ENCODE measurements at places on chromosomes 6 and 20.

DNA sequence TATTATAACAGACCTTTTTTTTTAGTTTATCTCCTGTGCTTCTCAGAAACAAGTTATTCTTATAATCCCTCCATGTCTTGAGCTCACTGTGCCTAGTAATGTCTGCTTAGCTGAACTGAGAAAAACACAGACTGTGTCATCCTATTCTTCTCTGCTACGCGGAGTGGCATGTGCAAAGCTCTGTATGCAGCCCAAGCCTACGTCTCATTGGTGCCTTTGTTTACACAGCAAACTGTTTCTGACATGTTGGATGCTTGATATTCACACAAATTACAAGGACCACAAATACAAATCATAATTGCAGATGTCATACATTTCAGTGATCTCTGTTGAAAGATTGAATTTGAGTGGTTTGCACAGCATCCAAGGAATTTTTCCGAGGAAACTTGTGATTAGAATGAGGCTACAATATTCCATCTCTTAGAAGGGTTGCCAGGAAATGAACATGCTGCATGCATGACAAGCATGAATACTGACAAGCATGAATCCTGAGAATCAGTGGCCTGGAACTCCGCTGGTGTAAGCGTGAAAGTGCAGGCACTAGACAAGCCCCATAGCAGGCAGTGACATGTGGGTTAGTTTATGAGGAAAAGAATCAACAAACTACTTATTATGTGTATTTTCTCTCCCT lies 128.4 kb upstream of the SGK1 start:
- H3K4me1 ChIP-seq = no peaks in the 10 kb centered on the region
- no peak overlapping the region for H3K4me3 ChIP-seq
- no peaks in the 10 kb centered on the region for H3K36me3 ChIP-seq
- H3K27ac ChIP-seq = no peak overlapping the region
- DNase-seq = no peak

DNA sequence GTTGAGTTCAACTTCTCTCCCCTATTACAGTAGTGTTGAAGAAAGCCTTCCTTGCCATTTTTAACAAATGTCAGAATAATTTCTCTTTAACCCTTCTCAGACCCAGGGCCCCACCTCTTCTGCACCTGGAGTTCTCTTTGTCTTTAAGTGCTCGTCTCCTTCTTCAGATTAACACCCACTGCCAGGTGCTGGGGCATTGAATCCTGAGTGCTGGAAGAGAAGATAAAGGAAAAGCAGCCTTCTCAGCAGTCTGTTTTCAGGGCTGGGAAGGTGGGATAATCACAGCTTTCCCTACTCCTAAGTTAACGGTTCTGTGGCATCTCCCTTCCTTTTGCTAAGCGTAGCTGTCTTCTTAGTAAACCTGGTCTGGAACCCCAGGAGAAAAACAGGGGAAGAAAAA lies 114.6 kb upstream of the TAB2 start:
- no peak for DNase-seq
- H3K27ac ChIP-seq = no peak overlapping the region
- H3K4me1 ChIP-seq = no peaks in the 10 kb centered on the region
- no peaks in the 10 kb centered on the region for H3K36me3 ChIP-seq
- H3K4me3 ChIP-seq = no peak overlapping the region

DNA sequence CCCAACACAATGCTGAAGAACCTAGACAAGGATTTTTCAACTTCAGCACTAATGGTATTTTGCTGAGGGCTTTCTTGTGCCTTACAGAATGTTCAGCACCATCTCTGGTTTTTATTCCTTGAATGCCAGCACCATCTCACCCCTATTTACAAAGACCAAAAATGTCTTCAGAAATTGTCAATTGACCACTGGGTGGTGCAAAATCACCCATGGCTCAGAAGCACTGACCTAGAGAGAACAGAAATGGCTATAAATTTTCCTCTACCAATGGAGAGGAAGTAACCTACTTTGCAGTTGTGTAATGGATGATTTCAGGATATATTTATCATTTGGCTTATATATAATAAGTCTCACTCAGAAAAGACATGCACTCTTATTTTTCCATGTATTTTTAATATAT lies 431.0 kb upstream of the IRAK1BP1 start:
- no peaks in the 10 kb centered on the region for H3K4me1 ChIP-seq
- H3K36me3 ChIP-seq = no peaks in the 10 kb centered on the region
- DNase-seq = no peak
- H3K27ac ChIP-seq = no peak overlapping the region
- no peak overlapping the region for H3K4me3 ChIP-seq

- no peaks in the 10 kb centered on the region for H3K4me1 ChIP-seq
- H3K27me3 ChIP-seq = no peaks in the 10 kb centered on the region
Measured at GRCh38 chr6:83578057-83578456, 65.7 kb downstream of the PRSS35 start.

DNA sequence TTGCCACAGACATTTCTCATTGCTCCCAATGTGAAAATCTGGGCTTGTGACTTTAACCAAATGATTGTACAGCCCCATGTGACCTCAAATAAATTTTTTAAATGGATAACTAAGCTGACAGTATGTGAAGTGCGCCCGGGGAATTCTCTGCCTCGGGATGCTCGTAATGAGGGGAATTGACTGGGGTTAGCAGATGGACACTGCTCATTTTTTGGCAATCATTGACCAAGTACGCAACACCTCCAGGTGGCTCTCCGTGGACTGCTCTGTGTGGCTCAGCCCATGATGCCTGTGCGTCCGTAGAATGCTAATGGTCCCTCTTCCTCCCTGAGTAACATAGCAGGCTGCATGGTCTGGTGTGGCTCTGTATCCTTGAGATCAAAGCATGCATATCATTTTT lies 42.4 kb downstream of the FARS2 start:
- H3K27me3 ChIP-seq = no peaks in the 10 kb centered on the region
- no peak overlapping the region for H3K27ac ChIP-seq
- no peaks in the 10 kb centered on the region for H3K4me1 ChIP-seq
- no peaks in the 10 kb centered on the region for H3K36me3 ChIP-seq
- no peak overlapping the region for H3K4me3 ChIP-seq
